ENCODE measurements at places on chromosomes 6 and 20. TPM values are rescaled to one million over a fixed set of nuclear protein-coding genes. Genes with fewer than 3 reads are reported as not detected.

GRCh38 chr6:125918681-125919566 lies 37.6 kb upstream of the HINT3 start:
- peak; percentile 69 for DNase-seq

- no peak for DNase-seq
Observed at GRCh38 chr20:53503517-53503919, 90.1 kb downstream of the ZNF217 start.

- DNase-seq, result no peak
Observed at GRCh38 chr6:11785415-11785773, 6.8 kb upstream of the ADTRP start.

The BPI gene
- total RNA-seq, result not detected

DNA sequence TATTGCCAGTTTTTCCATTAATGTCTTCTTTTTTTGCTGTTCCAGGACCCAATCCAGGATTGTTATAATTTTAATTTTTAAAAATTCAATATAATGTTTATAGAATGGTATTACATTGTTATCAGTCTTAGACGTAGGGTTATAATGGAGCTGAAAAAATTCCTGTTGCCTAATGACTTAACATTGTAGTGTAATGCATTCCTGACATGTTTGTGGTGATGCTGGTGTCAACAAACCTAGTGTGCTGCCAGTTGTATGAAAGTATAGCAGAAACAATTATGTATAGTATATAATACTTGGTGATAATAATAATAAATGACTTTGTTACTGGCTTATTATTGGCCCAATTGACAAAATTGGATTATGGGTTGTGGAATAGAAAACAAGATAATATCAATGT lies 30.4 kb downstream of the KIZ start:
- peak; percentile 37 for DNase-seq

The RBM24 gene
- total RNA-seq, result 13.2 TPM

The HUS1B gene
- 1.2 TPM for total RNA-seq

GRCh38 chr6:8157839-8158238 lies 55.5 kb upstream of the EEF1E1 start:
- DNase-seq, result no peak

DNA sequence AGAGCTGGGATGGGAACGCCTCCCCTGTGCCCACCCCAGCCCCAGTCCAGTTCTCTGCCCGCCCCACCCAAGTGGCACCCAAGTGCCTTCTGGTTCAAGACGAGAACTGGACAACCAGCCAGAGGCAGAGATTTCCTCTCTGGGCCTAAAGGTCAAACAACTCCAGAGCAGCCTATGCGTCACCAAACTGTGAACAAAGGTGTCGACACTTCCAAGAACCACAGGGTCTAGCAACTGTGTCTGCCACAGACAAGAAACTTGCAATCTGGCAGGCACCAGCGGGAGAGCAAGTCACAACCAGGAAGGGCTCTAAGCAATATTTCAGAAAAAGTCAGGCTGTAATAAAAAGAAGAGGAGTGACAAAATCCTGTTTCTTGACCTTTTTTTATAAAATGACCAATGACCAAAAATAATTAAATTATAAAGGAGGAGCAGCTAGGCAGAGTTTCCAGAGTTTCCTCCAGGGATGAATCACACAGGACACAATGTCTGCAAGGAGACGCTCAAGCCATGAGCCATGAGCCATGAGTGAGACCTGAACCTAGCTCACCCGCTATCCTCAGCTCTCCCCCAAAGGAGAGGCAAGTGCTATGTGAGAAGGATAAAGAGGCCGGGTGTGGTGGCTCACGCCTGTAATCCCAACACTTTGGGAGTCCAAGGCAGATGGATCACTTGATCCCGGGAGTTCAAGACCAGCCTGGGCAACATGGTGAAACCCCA lies 11.1 kb downstream of the EDEM2 start:
- DNase-seq, result peak; percentile 19

DNA sequence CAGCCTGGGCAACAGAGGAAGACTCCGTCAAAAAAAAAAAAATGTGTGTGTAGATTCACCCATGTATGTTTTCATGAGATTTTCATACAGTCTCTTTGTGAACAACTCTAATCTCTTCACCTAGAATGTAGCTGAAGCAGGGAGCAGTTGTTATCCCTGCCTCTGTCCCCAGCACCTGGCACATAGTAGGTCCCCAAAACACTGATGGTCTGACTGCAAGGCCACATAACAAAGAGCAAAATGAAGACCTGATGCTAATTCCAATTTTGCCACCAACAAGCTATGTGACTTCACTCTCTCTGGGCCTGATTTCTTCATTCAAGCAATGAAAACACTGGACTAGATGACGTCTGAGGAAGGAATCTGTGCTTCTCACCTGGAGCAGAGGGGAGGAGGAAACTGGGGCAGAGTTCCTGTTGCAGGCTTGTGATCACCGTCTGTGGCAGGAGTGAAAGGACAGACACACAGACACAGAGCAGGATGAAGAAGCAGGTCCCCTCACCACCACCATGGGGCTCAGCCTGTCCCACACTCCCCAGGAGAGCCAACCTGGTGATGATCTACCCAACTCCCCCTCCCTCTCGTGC lies 4.6 kb downstream of the SLC44A4 start:
- DNase-seq, result no peak

The IPCEF1 gene
- 0.47 TPM for total RNA-seq

- DNase-seq, result peak; percentile 91
Observed at GRCh38 chr20:35443003-35443402, 5.0 kb upstream of the GDF5 start.

DNA sequence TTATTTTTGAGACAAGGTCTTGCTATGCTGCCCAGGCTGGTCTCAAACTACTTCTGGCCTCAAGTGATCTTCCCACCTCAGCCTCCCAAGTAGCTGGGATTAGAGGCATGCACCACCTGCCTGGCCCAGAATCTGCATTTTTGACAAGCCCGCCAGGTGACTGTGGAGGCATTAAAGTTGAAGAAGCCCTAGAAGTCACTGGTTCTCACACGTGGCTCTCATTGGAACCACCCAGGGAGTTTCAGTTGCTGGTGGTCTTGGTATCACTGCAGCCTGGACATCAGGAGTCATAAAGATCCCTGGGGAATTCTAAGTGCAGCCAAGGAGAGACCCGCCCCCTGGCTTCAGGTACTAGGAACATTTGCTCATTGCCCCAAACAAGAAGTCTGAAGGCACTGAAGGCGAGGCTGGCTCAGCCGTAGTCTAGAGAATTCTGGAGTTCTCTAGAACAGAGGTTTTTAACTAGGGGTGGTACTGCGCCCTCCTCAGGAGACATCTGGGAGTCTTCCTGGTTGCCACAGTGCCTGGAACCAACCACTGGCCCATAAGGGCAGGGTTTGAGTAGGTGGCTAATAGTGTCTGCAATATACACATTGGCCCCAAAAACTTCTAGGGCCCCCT lies 182.8 kb downstream of the ZMYND8 start:
- no peak for DNase-seq

- DNase-seq, result peak; percentile 64
Observed at GRCh38 chr6:158220786-158221442, 52.8 kb downstream of the GTF2H5 start.

The PACSIN1 gene
- 0.31 TPM for total RNA-seq

- DNase-seq, result no peak
Observed at GRCh38 chr6:52504782-52505136, 72.1 kb downstream of the TRAM2 start.

The OXT gene
- not detected for total RNA-seq

- no peak for DNase-seq
Observed at GRCh38 chr6:119539066-119539746, 189.6 kb upstream of the MAN1A1 start.

- DNase-seq, result no peak
Observed at GRCh38 chr6:84770521-84770920, 6.1 kb upstream of the TBX18 start.

GRCh38 chr6:97288188-97288587 lies 5.2 kb upstream of the MMS22L start:
- no peak for DNase-seq

- no peak for DNase-seq
Observed at GRCh38 chr6:17001188-17001587, 100.7 kb upstream of the STMND1 start.

DNA sequence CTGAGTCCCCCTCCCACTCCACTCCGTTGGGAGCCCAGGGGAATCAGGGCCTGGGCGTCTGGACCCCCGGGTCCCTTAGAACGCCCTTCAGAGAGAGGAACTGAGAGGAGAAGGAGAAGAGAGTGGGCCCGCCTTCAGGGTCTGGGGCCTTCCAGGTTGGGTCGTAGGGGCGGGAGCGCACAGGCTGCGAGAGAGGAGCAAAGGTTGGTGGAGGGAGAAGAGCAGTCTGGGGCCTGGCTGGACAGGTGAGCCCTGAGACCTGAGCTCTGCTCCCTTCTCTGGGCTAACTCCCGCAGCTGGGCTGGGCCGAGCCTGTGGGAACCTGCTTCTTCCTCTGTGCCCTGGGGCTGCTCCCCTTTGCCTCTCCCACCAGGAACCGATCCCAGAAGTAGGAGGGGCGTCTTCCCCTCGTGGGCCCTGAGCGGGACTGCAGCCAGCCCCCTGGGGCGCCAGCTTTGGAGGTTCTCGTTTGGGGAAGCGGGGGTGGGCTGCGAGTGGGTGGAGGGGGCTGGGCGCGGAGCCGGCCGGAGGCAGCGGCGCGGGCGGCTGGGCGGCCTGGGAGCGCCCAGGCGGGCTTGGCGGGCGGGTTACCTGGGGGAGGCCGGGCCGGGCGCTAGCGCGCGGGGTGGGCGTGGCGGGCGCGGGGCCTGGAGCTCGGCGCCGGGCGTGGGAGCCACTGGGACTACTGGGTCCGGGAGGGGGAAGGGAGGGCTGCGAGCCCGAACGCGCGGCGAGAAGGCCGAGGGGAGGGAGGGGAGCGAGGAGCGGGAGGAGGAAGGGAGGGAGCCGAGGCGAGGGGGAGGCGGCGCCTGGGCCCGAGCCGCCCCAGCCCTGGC lies at the start of gene DDR1:
TSS of gene DDR1 (plus strand) at position 835 of the 836 bp plus-strand sequence. CDS start 4,211 bp downstream, outside the sequence.
- peak; percentile 32 for DNase-seq

- DNase-seq, result peak; percentile 69
Observed at GRCh38 chr6:113018351-113019151, 671.4 kb downstream of the RFPL4B start.

GRCh38 chr6:152634773-152635172 lies 2.4 kb downstream of the SYNE1 start:
- peak; percentile 10 for DNase-seq

DNA sequence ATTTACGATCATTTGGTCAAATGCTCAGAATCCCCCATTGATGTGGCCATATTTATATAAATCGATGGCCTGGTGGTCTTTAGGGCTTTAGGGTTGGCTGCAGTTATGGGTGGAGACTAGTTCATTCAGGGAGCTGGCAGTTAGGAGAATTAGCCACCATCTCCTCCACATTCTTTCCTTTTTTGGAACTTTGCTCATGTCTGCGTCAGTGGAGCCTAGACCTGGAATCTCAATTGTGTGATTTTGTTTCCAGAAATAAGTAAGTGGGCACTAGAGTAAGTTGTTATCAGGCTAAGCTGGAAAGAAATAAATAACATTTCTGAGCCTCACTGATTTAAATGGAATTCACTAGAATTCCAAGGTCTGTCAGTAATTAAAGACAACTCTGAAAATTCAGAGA lies 29.0 kb upstream of the ELOVL5 start:
- no peak for DNase-seq

The SLC22A1 gene
- 0.17 TPM for total RNA-seq

DNA sequence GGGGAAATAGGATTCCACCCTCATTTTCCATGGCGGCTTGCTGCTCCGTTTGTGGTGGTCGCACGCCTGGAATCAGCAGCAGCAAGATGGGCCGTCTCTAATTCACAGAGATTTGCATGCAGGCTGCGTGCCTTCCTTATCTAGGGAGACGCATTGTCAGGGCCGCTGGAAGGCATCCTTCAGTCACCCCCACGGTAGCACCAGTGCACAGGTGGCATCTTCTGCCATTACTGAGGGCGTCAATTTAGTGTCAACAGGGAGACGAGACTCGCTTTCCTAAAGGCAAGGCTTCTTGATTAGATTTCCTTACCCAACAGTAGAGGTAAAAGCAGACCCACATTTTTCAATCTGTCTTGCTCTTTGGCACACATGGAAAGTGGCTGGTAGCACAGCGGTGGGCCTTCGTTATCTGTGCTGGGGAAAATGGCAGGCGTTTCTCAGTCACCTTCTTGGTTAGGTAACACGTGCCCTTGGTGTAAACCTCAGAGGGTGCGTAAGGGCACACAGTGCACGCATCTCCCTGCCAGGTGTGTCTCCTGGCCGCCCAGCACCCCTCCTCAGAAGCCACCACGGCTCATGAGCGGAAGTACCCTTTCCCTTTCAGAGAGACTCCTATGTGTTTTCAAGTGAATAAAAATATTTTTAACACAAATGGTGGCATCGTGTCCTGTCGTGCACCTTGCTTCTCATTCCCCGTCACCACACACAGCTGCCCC lies 27.3 kb upstream of the VSTM2L start:
- no peak for DNase-seq

- DNase-seq, result no peak
Observed at GRCh38 chr6:138226700-138227315, 8.5 kb upstream of the PBOV1 start.

DNA sequence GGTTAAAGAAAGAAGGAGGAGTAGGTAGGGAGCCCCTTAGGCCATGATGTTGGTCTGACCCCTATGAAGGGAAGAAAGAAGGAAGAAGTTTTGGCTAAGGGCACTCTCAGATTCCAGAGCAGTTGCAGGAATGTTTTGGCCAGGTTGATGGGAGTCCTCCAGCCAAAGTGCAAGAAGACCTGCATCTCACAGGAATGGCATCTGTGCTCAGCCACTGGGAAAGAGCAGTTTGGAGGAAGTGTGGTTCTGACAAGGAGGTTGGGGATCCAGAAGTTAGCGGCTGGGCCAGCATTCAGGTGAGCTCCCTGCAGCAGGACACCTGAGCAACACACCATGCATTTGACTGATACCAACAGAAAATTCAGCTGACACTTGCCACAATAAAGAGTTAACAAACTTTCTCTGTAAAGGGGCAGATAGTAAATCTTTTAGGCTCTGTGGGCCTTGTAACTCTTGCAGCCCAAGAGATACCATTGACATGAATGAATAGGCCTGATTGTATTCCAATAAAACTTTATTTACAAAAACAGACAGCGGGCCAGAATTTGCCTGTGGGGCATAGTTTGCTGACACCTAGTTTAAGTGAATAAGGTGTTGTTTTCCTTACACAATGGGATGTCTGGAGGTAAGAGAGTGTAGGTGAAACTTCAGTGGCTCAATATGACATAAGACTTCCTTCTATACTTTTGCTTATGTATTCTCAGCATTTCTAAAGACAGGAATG lies 71.0 kb downstream of the EDN1 start:
- no peak for DNase-seq

The FOXO3 gene
- 10.9 TPM for total RNA-seq

DNA sequence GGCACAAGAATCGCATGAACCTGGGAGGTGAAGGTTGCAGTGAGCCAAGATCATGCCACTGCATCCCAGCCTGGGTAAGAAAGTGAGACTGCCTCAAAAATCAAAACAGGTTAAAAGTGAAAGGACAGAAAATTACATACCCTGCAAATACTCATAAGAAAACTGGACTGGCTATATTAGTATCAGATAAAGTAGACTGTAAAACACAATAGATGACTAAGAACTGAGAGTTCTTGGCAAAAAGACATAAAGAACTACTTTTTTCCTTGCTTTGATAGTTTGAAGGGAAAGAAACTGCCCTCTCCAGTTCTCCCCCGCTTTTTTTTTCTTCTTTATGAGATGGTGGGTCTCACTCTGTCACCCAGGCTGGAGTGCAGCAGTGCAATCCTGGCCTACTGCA lies 17.0 kb downstream of the SNX3 start:
- no peak for DNase-seq
